IPS DF 6.9 (cell line): ENCODE measurements at places on chromosomes 2 and 18.

- no peak for DNase-seq
- H3K27ac ChIP-seq: no peak overlapping the region
- no peaks in the 10 kb centered on the region for H3K4me1 ChIP-seq
- no peaks in the 10 kb centered on the region for H3K27me3 ChIP-seq
Observed at GRCh38 chr2:60337142-60337497, 216.3 kb downstream of the BCL11A start.

DNA sequence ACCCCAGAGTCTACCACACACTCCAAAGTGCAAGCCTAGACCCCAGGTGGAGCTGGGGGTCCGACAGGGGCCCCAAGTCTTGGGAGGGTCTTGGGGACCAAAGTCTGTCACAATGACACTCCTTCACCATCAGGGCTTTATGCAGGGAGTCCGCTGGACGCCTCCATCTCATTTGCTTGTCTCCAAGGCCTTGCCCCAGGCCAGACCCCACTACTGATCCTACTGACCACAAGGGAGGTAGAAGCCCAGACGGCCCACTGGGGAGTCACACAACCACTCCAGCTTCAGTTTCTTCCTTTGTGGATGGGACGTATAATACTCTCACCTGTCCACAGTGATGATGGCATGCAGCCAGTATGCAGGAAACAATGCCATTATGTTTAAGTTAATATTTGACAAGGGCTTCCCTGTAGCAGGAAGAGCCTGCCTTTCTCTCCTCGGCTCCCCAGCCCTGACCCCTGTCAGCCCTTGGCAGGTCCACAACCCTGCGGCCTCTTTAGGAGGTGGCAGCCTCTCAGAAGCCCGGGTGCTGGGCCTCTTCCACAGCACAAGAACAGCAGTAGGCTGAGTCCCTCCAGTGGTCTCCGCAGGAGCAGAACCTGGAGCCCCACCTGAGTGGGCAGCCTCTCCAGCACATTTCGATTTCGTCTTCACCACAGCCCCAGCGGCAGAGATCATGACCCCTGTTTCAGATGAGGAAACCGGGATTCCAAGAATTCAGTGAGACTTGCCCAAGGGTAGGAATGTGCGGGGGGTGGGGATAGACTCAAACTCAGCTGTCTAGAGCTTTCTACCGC lies 6.5 kb downstream of the BIN1 start:
- H3K36me3 ChIP-seq: no peaks in the 10 kb centered on the region
- no peak for DNase-seq
- no peaks in the 10 kb centered on the region for H3K27me3 ChIP-seq
- peaks cover 12% of the 10 kb centered on the region for H3K4me1 ChIP-seq
- H3K27ac ChIP-seq: no peak overlapping the region
- no peak overlapping the region for H3K4me3 ChIP-seq

DNA sequence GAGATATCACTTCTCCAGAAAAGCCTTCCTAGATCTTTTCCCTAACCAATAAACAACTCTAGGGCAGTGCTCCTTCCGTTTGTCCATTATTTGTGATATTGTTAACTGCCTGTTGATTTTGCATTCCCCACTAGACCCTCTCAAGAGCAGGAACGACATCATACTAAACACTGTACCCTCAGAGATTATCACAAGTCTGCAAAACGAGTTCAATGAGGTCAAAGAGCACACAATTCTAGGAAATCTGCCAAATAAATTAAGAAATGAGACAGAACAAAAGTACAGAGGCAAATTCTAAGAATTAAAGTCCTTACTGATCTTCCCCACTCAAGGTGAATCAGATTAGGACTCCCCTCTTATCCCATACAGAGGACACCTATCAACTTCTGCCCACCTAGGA lies 7.6 kb downstream of the RTTN start:
- no peak overlapping the region for H3K4me3 ChIP-seq
- no peaks in the 10 kb centered on the region for H3K27me3 ChIP-seq
- no peaks in the 10 kb centered on the region for H3K4me1 ChIP-seq
- H3K36me3 ChIP-seq: no peaks in the 10 kb centered on the region; the same call in 1 of the 2 replicates
- DNase-seq: no peak
- no peak overlapping the region for H3K27ac ChIP-seq

GRCh38 chr18:44826418-44827259 lies 146.0 kb downstream of the SETBP1 start:
- H3K4me3 ChIP-seq: no peak overlapping the region
- H3K4me1 ChIP-seq: no peaks in the 10 kb centered on the region
- no peaks in the 10 kb centered on the region for H3K36me3 ChIP-seq
- H3K27ac ChIP-seq: no peak overlapping the region
- H3K27me3 ChIP-seq: no peaks in the 10 kb centered on the region
- DNase-seq: no peak

DNA sequence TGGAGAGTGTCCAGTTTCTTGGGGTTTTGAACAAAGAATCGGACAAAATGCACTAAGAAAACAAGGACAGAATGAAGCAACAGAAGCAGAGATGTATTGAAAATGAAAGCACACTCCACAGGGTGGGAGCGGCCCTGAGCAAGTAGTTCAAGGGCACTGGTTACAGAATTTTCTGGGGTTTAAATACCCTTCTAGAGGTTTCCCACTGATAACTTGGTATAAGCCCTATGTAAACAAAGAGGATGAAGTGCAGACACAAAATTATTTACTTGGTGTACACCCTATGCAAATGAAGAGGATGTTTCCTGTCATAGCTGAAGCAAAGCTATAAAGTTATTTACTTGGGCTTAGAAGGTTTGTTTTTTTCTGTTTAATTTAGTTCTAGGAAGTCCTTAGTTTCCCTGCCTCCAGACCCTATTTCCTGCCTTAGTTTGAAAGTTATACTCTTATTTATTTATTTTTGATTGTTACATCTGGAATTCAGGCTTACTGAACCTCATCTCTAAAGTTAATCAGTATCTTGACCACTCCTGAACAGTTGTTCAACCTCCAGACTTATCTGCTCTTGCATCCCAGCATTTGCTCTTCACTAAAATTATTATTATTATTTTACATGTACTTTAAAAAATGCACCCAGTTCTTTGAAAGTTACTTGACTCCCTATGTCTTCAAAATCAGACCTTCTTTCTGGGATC lies 193.5 kb downstream of the SPP2 start:
- no peaks in the 10 kb centered on the region for H3K4me1 ChIP-seq
- H3K27ac ChIP-seq: no peak overlapping the region
- no peak overlapping the region for H3K4me3 ChIP-seq
- DNase-seq: no peak
- H3K36me3 ChIP-seq: no peaks in the 10 kb centered on the region; the same call in 1 of the 2 replicates

GRCh38 chr2:171810422-171811244 lies 83.4 kb downstream of the SLC25A12 start:
- DNase-seq: no peak
- H3K4me1 ChIP-seq: no peaks in the 10 kb centered on the region
- H3K36me3 ChIP-seq: no peaks in the 10 kb centered on the region
- no peak overlapping the region for H3K27ac ChIP-seq

DNA sequence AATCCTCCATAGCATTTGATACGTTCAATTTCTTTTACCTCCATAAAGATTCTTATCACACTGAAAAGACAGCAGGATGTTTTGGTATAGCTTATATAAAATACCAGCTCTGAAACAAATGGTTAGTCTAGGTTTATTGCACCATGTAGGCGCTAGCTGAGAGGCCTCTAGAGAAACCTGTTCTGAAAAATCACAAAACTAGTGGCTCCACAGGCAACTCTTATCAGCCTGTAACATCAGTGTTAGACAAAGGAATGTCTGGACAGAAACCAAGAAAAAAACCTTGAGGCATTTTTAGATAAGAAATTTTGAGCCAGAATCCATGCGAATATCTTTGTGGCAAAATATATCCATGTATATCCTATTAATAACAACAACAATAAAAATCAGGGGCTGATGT lies 440.4 kb upstream of the MAP2 start:
- H3K36me3 ChIP-seq: no peaks in the 10 kb centered on the region
- no peak for DNase-seq
- no peaks in the 10 kb centered on the region for H3K4me1 ChIP-seq

- H3K4me1 ChIP-seq: no peaks in the 10 kb centered on the region
- no peak overlapping the region for H3K4me3 ChIP-seq
- H3K27me3 ChIP-seq: no peaks in the 10 kb centered on the region
- no peak for DNase-seq
- no peaks in the 10 kb centered on the region for H3K36me3 ChIP-seq
- no peak overlapping the region for H3K27ac ChIP-seq
Observed at GRCh38 chr2:175647058-175647457, 355.0 kb downstream of the LNPK start.
